Karpas-422 (cell line): ENCODE measurements at places on chromosomes 1 and 21.

GRCh38 chr21:35333831-35334618, 284.9 kb upstream of the RUNX1 start:
- no peak for DNase-seq

GRCh38 chr1:81158592-81158991, 642.1 kb upstream of the ADGRL2 start:
- no peak for DNase-seq

GRCh38 chr1:29696656-29697390, 460.5 kb downstream of the PTPRU start:
- peak; percentile 23 for DNase-seq

DNA sequence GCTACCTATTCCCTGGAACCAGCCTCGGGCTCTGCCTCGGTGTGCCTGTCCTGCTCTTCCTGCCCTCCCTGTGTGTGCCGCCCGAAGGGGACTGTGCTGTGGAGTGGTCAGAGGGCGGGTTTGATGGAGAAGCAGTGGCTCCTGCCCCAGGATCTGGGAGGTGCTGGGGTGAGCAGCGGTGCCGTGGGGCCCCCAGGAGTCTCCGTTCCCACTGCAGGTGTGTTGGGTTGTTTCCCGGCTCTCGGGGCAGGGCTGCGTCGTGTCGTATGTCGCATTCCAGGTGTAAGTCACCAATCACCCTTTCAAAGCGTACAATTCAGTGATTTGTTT, 32.6 kb upstream of the TTC34 start:
- DNase-seq, result no peak

GRCh38 chr1:93607814-93608186, 73.8 kb downstream of the BCAR3 start:
- no peak for DNase-seq

DNA sequence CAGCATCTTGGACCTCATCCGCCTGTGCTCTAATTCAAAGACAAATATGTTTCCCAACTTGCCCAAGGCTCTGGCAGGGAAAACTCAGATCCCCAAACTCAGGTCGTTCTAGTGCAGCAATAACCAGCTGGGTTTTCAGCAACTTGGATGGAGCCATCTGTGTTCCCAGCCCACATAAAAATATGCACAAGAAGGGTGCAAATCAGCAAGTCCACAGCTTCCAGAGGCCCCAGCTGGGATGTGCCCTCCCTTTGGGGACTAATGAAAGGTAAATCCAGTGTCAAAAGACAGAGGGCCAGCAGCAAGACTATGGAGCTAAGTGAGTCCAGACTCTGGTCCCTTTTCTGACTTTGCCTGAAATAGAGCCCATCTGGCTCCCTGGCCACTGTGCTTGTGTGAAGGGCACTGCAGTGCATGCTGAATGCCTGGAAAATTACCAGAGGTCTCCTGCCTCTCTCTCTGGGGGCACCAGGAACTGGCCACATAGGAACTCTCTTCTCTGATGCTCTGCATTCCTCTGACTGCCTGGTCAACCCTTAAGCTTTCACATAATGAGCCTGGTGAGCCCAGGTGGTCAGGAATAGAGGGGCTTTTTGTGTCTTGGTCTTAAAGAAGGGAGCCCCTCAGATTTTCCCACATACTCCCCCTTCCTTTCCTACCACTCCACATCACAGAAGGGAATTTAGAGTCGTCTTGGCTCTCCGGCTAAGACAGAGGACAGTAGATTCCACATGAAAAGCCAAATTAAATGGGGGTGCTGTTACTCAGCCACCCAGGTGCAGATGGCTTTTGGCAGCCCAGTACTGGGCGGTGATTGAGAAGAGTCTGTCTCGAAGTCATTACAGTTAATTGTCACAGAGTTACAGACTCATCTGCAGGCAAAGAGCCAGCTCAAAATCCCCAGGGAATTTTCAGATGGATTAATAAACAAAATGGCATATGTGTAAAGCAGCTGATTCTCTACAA, 88.1 kb upstream of the C1orf21 start:
- DNase-seq, result no peak

DNA sequence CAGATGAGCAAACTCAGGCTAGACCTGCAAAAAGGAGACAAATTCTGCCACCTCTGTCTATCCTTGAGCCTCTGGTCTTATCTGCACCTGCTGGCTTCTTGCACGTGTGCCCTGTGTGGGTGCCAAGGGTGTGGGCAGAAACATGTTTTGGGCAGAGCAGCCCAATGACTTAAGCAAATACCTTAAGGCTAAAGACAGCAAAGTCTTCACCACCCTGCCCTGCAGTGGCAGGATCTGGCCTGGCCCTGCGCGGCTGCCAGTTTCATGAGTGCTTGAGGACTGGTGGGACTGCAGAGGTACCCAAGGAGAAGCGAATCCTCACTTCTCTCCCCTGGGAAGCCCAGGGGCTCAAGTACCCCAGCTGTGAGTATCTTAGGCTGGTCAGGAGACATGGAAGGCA, 3.8 kb upstream of the SLC26A9 start:
- DNase-seq, result no peak
